ENCODE measurements at places on chromosomes 4 and X. TPM values are rescaled to one million over a fixed set of nuclear protein-coding genes. Genes with fewer than 3 reads are reported as not detected.

The OTC gene
- polyA plus RNA-seq, result not detected

The SMIM14 gene
- polyA plus RNA-seq, result 106 TPM

The LIAS gene
- 34.4 TPM for polyA plus RNA-seq

The FSTL5 gene
- 24.0 TPM for polyA plus RNA-seq

The PJA1 gene
- 12.7 TPM for polyA plus RNA-seq

The SSX4B gene
- polyA plus RNA-seq, result not detected
